ENCODE measurements at places on chromosomes 1 and 21.

DNA sequence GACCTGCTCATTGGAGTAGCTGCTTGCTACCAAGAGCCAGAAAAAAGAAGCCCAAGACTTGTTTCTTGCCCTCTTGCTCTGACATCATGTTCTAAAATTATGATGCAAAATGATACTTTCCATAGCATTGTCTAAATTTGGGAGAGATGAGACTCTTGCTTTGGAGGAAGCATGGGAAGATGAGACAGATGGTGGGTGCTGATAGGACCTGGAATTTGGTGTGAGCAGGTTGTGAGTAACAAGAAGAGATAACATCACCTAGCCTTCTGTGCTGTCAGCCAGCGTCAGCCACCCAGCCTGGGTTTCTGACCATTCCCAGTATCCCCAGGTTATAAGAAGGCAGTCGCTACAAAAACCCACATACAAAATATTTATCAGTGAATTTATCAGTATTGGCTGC, 67.1 kb upstream of the GCLM start:
- no peak for DNase-seq

DNA sequence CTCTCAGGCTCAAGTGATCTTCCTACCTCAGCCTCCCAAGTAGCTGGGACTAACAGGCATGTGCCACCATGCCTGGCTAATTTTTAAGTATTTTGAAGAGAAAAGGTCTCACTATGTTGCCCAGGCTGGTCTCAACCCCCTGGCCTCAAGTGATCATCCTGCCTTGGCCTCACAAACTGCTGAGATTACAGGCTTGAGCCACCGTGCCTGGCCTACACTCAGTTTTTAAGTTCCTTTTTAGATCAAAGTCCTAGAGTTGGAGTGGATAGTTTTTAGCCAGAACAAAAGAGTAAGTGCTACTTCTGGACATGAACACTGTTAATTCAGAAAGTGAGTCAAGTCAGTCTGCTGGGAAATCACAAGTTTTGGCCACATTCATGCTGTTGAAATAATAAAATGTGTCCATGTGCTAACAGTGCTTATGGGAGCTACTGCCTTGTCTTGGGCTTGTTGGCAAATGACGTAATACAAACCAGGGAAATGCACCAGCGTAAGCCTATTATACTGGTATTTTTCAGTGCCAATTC, 84.2 kb downstream of the NDUFS5 start:
- peak; percentile 90 for DNase-seq

DNA sequence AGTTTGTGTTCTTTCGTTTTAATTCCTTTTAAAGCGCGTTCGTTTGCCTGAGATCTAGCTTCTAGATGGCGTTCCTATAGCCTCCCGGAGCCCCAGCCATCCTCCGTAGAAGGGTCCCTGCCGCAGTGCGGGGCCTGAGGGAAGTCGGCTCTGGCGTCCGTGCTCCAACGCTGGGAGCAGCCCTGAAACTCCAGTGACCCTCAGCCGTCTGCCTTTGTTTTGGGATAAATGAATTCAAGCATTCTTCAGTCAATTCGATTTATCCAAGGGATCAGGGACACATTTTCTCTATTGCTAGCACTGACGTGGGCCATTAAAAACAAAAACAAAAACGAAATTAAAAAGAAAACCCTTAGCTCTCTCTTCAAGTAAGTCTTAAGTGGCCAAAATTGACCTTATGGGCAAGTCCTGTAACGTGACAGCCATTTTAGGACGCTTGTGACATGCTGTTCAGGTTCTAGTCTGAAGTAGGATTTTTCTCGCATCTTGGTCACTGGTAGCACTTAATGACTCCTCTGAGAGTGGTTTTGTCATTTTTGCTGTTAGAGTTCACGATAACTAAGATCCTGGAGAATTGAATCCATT, 742 bp upstream of the HSPA13 start:
- DNase-seq, result no peak

- DNase-seq, result no peak
Measured at GRCh38 chr1:87108814-87109411, 194.5 kb downstream of the HS2ST1 start.

DNA sequence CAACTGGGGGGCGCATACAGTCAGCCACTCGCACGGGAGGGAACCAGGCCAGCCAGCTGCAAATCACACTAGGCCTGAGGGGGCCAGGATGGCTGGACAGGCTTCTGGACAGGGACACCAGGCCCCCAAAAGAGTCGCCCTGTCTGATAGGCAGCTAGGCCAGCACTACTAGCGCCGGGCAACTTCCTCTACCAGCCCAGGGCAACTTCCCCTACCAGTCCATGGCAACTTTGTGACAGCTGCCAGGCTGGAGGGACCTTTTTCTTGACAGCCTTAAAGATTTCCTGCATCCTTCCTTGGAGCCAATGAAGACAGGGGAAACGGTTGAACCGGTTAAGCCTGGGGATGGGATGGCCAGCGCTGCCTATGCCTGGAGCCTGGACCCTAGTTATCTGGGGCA, 5.1 kb downstream of the IFFO2 start:
- no peak for DNase-seq

DNA sequence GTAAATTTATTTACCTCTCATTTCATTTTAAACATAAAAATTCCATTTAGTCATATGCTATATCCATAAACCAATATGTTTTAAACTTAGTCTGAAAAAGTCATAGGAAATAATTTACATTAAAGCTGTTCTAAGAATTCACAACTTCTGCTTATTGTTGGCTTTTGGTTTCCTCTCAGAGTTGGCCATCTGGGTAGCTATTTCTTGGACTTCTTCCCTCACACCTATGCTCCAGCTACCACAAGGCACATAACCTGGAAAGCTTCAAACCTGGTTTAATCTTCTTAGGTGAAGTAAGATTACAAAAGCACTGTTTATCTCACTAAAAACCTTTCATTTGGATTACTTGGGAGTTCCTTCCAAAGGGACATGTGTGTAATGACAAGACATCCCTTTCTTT, 29.8 kb downstream of the RBM11 start:
- no peak for DNase-seq

- DNase-seq, result peak; percentile 95
Measured at GRCh38 chr1:186620566-186621350, 59.5 kb downstream of the PTGS2 start.

GRCh38 chr1:163661391-163661790, 339.6 kb downstream of the NUF2 start:
- no peak for DNase-seq

GRCh38 chr1:111476761-111477309, 3.1 kb downstream of the C1orf162 start:
- no peak for DNase-seq

DNA sequence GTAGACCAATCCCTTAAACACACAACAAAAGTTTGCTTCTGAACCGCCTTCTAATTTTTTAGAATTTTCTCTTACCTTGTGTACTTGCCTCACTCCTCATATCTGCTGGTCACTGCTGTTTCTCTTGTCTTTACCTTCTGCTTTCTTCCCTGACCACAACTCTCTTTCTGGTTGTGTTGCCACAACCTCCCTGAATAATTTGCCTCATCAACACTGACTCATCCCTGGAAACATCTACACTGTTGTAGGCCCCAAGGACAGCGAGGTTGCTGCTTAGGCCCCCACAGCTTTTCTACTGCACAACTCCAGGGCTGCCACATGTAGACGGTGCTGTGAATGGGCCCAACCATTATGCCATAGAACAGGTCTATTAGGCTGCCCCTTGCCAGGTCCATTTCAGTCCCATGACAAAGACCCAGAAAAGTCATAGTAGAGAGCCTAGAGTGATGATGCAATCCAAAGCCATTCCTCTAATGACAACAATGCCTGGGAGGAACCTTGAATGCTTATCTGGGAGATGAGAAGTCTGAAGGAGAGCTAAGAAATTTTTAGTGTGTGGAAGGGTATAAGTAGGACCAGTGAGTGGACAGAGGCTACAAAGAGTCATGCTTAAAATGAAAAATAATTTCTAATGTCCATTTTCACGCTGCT, 36.6 kb upstream of the LCE5A start:
- no peak for DNase-seq

DNA sequence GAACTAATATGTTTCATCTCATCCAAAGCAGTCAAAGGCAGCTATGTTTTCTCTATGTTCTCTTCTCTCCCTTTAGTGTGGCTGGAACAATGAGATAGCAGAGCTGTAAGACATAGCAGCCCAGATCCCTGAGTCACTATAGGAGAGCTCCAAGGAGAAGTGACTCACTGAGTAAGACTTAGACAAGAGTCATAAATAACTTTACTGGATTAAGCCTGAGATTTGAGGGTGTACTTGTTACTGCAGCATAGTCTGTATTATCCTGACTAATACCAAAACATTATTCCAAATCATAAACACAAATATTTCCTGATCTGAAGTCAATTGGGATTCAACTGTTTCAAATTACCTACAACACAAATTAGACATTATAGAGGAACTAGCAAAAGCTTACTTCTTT, 3.9 kb downstream of the KRTAP19-8 start:
- DNase-seq, result no peak

GRCh38 chr1:62727656-62728407, 39.6 kb upstream of the DOCK7 start:
- DNase-seq, result no peak

GRCh38 chr1:63674238-63674864, 81.1 kb downstream of the PGM1 start:
- DNase-seq, result peak; percentile 46

DNA sequence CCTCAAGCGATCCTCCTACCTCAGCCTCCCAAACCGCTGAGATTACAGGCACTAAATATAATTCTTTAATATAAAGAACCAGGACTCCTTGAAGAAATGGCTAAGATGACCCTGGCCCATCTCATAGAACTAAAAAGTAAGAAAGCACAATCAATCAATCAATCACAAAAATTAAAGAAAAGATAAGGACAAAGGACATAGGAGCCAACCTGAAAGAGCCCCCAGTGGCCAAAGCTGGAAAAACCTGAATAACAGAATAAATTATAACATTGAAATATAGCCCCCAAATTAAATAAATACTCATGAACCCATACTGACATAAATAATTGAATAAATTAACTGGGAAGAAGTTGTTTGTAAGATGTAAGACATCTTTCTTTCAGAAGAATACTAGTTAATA, 8.9 kb downstream of the NUP210L start:
- DNase-seq, result no peak

DNA sequence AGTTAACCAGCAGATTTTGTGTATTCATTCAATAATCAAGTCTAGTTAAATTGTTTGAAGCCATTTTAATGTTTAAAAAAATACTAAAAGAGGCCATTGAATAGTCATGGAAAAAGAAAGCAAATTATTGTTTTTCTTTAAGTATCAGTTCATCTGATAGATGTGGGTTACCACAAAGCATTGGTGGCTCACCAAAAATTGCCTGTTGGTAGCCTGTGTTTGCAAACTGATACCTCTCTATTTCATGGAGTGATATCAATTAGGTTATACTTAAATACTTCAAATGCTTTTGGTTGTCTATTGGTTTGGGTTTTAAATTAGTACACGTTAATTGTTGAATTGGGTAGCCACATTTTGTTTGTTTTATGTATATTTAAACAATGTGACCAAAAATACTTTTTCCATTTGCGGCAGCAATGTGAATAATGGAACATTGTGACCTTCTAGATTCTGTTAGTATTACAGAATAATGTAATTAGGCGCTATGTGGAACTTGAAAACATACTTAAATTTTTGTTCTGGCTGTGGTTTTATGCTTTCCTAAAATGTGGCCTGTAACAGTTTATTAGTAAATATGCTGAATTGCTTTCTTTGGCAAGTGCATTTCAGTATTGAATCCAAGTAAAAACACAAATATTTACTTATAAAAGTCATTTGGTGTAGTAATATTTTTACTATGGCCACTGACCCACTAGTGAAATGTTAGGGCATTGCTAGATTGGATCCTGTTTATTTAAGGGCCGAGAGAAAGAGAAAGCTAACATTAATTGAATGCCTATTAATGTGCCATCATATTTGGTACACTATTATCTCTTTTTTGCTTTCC, 37.1 kb upstream of the NBL1 start:
- DNase-seq, result no peak

GRCh38 chr1:167518331-167518700, at the start of gene CD247:
Gene CD247, minus strand, starts transcription at chr1:167518529. Its CDS starts 64 bp downstream, at chr1:167518465.
- DNase-seq, result no peak

GRCh38 chr1:165949335-165950130, 122.1 kb downstream of the UCK2 start:
- no peak for DNase-seq

DNA sequence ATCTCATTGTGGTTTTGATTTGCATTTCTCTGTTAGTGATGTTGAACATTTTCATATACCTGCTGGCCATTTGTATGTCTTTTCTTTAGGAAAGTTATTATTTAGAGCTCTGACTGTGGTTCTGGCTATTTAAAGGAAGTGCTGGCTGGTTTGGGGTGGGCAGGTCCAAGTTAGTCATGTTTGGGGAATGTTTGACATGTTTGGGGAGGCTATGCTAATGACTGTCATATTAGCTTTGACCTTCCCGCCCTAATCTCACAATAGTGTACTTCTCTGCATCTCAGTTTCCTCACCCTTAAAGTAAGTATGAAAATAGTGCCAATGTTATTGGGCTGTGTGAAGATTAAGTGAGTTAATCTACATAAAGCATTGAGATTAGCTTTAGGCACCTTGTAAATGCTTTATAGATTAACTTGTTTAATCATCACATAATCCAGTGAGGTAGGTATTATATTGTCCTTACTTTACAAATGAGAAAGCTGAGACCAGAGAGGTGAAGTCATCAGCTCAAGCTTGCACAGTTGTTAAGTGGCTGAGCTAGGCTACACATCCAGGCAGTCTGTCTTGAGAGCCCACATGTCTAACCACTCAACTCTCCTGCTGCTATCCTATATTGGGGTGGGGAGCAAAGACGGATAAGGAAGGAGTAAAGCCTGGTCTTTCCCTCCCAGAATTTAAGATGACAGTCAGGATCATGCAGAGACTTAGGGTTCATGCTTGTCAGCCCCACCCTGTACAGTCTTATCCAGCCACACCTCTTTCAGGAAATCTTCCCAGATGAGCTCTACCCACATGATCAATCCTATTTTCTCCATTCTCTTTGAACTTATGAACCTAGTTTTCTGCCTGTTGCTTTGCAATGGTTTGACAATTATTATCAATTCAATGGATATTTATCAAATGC, 22.8 kb upstream of the CRNN start:
- DNase-seq, result no peak

- DNase-seq, result no peak
Measured at GRCh38 chr1:38784452-38785284, 74.9 kb downstream of the RRAGC start.

- DNase-seq, result no peak
Measured at GRCh38 chr1:119046429-119046784, 58.3 kb upstream of the TBX15 start.

- DNase-seq, result no peak
Measured at GRCh38 chr1:175976865-175977642, 230.0 kb downstream of the COP1 start.

- no peak for DNase-seq
Measured at GRCh38 chr1:158951956-158952355, 20.6 kb downstream of the PYHIN1 start.
